Hematopoietic multipotent progenitor cell treated with erythropoietin and hydrocortisone succinate and interleukin-3 and kit ligand, for 8 days (in vitro differentiated cells): ENCODE measurements at places on chromosomes 16 and 17.

- DNase-seq: peak; percentile 87
These were observed 54.6 kb downstream of the USP10 start for GRCh38 chr16:84754353-84754856.

DNA sequence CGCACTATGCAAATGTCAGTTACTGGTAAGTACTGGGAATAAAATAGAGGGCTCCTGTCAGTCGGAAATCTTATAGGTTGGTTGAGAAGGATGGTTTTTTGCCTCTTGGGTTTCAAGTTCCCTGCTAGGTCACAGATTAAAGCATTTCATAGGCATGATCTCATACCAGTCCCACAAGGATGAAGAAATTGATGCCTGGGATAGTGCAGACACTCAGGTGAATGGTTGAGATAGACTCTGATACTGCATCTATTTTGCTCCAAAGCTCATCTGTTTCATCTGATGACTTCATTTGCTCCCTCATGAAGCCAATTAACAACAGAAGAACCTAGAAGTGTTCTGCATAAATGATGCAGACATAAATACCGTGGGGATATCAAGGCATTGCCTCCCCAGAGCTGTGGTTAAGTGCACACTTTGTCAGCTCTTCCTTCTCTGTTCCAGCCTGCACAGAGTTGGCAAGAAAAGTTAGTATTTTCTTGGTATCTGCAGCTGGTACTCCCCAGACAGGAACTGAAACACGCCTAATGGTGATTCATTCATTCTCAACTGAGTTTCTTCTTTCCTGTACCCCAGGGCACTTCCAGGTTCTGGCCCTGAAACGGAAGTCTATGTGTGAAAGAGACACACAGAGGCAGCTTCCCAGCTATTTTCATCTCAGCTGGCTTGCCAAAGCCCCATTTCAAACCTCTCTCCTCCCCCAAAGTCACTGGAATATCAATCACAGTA, 418.3 kb upstream of the SALL1 start:
- DNase-seq: no peak

DNA sequence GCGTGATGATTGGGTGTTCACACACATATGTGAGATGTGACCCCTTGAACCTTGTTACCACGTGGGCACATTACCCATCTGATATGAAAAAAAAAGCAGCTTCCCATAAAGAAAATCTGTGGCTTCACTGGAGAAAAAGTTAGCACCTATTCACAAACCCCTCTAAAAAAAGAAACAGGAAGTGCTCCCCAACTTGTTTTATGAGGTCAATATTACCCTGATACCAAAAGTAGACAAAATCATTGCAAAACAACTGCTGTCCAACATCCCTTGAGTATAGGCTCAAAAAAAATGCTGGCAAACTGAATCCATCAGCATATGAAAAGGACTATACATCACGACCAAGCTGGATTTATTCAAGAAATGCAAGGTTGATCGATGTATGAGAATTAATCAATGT, 99.7 kb upstream of the RBL2 start:
- no peak for DNase-seq

- no peak for DNase-seq
These were observed 135.1 kb downstream of the CDH13 start for GRCh38 chr16:82761858-82762257.

DNA sequence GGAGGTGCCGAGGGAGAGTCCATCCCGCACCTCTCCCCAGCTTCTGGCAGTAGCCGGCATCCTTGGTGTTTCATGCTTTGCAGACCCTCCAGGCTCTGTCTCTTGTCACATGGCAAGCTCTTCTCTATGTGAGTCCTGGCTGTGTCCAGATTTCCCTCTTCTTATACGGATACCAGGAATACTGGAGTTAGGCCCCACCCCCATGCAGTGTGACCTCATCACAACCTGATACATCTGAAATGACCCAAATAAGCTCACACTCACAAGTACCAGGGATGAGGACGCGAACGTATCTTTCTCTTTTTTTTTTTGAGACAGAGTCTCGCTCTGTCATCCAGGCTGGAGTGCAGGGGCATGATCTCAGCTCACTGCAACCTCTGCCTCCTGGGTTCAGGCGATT, 23.3 kb downstream of the TRAP1 start:
- no peak for DNase-seq

GRCh38 chr16:78050734-78051400, 28.5 kb downstream of the CLEC3A start:
- DNase-seq: no peak

DNA sequence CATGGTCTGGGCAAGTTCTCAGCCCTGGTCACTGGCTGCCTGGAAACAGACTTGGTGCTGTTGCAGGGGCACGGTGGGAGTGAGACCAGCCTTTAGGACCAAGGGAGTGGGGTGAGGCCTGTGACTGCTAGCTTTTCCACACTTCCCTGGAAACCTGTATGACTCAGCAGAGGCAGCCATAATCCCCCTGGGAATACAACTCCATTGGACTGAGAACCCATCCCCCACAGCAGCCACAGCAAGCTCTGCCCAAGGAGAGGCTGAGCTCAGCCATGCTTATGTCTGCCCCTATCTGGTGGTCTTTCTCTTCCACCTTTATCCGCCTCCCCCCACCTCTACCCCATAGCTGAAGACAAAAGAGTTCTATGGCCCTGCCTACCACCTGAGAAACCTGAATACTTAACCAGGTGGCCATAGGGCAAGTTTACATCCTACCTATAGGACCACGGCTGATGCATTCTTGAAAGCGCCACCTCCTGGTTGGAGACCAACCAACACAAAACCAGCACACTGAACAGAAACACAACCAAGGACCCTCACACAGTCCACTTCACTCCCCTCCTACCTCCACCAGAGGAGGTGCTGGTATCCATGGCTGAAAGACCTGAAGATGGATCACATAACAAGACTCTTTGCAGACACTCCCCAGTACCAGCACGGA, 816.2 kb upstream of the SOX9 start:
- DNase-seq: no peak

DNA sequence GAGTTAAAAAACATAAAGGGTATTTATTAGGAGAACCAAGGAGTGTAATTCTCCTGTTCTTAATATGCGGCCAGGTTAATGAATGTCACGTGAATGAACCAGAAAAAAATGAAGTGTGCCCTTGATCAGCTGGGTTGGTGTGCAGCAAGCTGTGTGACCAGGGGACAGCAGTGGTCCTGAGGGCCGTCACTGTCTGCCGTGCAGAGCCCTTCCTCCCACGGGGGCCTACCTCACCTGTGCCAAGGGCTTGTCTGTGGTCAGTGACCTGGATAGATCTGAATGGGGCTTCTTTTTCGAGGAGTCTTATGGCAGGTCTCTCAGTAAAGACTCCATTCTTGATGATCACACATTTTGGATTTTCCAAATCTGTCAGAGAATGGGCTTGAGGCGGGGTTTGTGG, 17.7 kb upstream of the STH start:
- DNase-seq: no peak

DNA sequence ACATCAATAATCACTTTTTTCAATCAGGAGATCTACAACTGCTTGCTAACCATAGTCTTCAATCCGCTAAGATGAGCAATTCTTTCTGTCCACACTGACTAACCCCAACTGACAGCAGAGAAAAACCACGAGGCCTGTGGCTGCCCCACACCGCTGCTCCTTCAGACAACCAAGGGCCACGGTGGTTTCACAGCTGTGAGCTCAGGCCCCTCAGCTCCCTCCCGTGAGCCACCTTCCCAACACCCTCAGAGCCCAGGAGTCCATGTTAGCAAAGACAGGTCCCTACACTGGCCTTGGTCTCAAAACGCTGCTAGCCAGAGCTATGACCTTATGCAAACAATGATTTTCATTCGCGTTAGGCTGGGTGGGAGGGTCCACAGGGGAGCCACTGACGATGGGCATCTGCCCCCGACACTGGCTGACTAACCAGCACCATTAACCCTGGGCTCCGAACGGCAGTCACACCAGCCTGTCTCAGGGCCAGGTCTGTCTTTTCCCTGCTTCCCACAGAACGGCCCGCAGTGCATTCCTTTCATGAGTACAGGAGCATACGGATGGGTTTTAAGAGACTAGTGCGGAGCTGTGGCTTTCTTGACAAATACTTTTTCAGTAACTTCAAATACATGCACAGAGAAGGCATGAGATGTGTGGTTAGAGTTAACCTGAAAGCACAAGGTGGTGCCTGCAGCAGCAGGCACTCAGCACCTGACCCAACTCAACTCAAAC, 67.3 kb downstream of the ANKRD11 start:
- no peak for DNase-seq

DNA sequence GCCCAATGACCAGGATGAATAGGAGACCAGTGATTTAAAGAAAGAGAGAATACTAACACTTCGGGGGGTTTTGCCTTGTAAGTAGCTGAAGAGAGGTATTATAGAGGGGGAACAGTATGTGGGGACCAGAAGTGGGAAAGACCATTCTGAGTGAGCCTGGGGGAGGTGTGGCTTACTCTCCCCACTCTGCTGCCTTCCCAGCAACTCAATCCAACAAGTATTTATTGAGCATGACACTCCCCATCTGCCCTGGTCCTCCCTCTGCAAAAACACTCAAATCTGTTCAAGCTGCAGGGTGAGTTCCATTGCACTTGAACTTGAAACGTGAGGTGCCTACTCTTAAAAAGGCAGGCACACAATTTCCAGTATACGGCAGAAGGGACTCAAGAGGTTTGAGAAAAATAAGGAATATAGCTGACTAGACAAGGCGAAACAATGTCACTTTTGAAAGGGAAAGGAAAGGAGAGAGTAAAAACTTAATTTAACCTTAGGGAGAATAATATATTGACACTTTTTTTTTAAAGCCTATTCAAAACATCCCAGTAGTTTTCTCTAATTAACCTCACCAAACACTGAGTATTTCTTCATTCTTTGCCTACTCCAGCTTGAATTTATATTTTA, 8.2 kb downstream of the FAM117A start:
- DNase-seq: no peak

DNA sequence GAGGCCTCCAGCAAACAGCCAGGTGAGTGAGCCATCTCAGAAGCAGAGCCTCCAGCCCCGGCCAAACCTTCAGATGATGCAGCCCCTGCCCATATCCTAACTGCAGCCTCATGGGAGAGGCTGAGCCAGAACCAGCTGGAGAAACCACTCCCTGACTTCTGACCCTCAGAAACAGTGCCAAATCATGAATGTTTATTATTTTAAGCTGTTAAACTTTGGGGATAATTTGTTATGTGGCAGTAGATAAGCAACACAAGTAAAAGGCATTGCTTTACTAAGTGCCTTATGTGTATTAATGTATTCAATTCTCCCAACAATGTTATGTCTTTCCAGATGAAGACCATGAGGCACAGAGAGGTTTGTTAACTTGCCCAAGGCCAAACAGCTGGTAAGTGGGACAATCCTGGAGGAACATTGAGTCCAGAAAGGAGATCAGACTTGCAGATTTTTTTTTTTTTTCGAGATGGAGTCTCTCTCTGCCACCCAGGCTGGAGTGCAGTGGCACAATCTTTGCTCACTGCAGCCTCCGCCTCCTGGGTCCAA, 59.6 kb downstream of the SOCS1 start:
- DNase-seq: no peak

- DNase-seq: no peak
These were observed 59.7 kb downstream of the B9D1 start for GRCh38 chr17:19302791-19303331.

- DNase-seq: no peak
These were observed 27.2 kb downstream of the ARHGAP27 start for GRCh38 chr17:45405250-45406086.

DNA sequence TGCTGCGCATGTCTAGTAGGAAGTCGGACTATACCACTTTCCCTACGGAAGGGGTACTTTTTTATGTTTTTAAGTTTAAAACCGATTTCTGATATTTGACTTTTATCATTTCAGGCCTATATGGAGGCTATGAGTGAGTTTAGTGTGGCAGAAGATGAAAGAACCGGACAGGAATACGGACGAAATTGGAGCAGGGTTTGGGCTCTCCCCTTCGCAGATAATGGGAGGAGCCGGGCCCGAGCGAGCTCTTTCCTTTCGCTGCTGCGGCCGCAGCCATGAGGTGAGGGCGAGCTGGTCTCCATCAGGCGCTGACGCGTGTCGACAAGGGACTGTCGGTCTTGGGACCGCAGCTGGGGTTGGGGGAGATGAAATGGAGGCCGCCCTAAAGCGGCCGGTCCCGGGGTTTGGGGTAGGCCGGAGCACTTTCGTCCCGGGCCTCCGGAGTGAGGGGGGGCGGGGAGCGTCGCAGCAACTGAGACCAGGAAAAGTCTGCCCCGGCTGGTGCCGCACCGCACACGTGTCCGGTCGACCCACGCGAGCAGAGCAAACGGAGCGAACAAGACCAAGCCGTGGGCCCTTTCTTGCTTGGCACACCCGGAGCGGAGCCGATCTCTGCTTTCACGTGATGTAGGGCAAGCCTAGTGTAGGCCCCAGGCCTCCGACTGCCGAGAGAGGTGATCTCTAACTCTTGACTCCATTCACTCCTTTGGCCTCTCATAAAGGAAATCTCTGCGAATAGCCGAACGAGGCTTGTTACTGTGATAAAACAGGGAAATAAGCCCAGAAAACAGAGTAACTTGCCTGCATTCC, at the start of gene RPL19:
Gene RPL19 (plus strand): TSS at position 214 of the 810 bp plus-strand sequence. CDS start 62 bp downstream, at position 276.
- DNase-seq: peak; percentile 55

DNA sequence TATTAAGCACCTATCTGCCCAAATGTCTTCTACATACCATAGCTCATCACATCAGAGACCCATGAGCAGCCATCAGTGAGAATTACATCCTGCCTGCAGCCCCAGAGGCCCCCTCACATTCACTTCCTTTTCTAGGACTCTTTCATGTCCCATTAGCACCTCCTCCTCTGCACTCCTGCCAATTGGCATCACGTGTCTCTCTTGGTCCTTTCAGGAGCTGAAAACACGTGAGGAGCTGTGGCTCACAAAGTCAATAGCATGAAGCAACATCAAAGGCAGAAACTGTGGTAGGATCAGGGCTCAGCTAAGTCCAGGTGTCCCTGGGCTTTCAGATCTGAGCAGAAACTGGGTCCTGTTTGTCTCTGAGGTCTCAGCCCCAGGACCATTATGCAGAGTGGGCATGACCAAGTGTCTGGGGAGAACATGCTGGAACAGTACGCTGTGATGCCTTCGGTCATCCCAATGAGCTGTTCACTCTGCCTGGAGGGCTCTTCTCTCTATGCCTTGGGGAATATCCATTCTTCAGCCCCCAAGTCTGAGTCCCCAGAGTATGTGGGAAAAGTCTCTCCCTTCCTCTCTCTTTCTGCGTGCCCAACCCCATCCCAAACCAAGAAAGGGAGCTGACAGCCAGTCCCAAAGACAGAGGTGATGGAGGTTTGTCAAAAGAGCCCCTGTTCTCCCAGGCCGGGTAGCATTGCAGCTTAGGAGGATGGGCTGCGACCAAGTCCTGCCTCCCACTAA, 457.0 kb upstream of the CDH5 start:
- DNase-seq: no peak

DNA sequence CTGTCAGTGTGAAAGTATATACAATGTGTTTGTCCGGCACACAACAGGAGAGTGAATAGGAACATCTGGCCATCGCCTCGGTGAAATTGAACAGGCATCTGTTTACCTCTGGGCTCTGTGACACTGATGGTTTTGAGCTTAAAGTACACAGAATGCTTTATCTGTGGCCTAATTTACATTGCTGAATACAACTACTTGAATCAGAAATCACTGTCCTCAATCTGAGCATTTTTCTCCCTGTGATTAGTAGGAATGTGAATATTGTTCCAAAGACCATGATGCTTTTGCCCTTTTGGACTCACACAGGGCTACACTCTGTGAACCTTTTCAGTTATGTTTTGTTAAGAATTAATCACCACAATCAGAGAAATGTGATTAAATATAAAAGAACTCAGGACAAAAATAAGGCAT, 323.0 kb upstream of the TBX2 start:
- DNase-seq: no peak
